ENCODE measurements at places on chromosomes 12 and 14. TPM values are rescaled to one million over a fixed set of nuclear protein-coding genes. Genes with fewer than 3 reads are reported as not detected.

Gene RFX4
- total RNA-seq, result not detected

Gene DHH
- total RNA-seq, result not detected

Gene CLEC9A
- not detected for total RNA-seq

Gene MYH6
- not detected for total RNA-seq

Gene RILPL2
- 1.3 TPM for total RNA-seq

Gene SLC8A3
- 4.5 TPM for total RNA-seq

Gene HOXC4
- total RNA-seq, result 1.4 TPM

Measured in SJSA1 (cell line).